ENCODE measurements at places on chromosomes 16 and 17.
A peak's percentile ranks its signal among the peaks of the same experiment; 100 is the strongest.

- no peak for DNase-seq
These were observed 4.4 kb downstream of the CDC27 start for GRCh38 chr17:47184681-47185080.

- peak; percentile 64 for DNase-seq
These were observed 34.1 kb downstream of the HIC1 start for GRCh38 chr17:2089021-2089422.

GRCh38 chr16:50804290-50804907, 62.5 kb downstream of the CYLD start:
- DNase-seq, result no peak

DNA sequence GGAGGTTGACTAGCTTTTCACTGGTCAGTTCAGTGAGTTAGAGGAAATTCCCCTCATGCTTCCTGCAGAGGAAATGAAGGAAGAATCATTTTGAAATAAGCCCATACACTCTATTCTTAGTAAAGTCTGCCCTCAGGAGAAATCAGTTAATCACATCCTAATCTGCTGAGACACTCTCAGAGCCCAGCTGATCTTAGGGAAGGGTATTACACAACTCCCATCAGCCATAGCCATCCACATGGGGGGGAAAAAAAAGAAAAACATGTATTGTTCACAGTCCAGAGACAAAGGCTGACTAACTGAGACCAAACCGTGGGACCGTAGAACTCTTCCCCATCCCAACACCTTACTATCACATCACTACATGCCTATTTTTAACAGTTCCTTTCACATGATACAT, 722.3 kb downstream of the CDH8 start:
- DNase-seq, result no peak

DNA sequence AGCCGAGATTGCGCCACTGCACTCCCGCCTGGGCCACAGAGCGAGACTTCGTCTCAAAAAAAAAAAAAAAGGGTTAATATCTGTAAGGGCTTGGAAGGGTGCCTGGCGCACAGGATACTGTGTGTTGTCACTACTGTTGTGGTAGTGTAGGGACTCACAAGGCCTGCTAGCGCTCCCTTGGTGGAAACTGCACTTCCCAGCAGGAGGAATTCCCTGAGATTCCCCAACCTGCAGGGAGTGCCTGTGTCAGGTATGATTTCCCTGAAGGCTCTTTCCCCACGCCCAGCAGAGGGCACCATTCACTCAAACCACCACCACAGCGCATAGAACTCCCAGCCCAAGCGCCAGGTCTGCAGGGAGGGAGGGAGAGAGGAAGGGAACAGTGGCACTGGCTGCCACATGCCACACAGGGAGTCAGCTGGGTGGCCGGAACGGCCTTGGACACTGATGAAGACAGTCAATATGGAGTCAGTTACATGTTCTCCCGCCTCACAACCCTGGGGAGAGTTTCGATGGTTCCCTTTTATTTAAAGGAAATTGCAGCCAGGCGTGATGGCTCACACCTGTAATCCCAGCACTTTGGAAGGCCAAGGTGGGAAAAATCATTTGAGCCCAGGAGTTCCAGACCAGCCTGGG, 32.7 kb upstream of the CDH1 start:
- peak; percentile 72 for DNase-seq

GRCh38 chr16:84829168-84829965, 9.6 kb downstream of the CRISPLD2 start:
- DNase-seq, result peak; percentile 96

GRCh38 chr16:3099732-3100499, 822 bp upstream of the ZSCAN10 start:
- DNase-seq, result peak; percentile 90

- DNase-seq, result no peak
These were observed 20.8 kb upstream of the PLLP start for GRCh38 chr16:57305159-57305811.

GRCh38 chr16:19138601-19139000, 24.8 kb downstream of the ITPRIPL2 start:
- peak; percentile 74 for DNase-seq

- no peak for DNase-seq
These were observed 17.6 kb downstream of the PEMT start for GRCh38 chr17:17573912-17574311.

- peak; percentile 38 for DNase-seq
These were observed 491 bp downstream of the TRAP1 start for GRCh38 chr16:3716831-3717234.

GRCh38 chr17:12597895-12598294, 67.8 kb upstream of the MYOCD start:
- DNase-seq, result no peak
